Stimulated activated CD4-positive, alpha-beta T cell treated with anti-CD3 and anti-CD28 coated beads, TNF-alpha, amount 100 ng/mL, for 4 hours (primary cell): ENCODE measurements at places on chromosomes 3 and 15.

GRCh38 chr15:92161039-92161670 lies 232.5 kb upstream of the ST8SIA2 start:
- DNase-seq: no peak

- DNase-seq: no peak
Observed at GRCh38 chr3:156218353-156218744, 98.0 kb downstream of the KCNAB1 start.

GRCh38 chr3:156793400-156793799 lies 32.8 kb upstream of the LEKR1 start:
- no peak for DNase-seq

DNA sequence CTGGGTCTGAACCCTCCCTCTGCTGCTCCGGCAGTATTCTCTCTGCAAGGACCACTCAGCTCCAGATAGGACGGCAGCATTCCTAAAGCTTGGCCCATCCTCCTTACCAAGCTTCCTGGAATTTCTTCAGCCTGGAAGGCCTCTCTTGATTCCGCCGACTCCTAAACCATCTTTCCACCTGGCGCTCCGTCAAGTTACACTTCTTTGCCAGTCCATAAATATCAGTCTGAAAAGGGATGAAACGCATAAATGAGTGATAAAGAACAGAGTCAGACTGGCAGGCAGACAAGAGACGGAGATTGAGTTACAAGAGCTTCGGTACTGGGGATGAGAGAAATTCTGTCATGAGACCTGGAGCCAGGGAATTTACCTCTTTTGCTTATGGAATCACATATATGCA lies 44.3 kb downstream of the CERS3 start:
- DNase-seq: no peak

DNA sequence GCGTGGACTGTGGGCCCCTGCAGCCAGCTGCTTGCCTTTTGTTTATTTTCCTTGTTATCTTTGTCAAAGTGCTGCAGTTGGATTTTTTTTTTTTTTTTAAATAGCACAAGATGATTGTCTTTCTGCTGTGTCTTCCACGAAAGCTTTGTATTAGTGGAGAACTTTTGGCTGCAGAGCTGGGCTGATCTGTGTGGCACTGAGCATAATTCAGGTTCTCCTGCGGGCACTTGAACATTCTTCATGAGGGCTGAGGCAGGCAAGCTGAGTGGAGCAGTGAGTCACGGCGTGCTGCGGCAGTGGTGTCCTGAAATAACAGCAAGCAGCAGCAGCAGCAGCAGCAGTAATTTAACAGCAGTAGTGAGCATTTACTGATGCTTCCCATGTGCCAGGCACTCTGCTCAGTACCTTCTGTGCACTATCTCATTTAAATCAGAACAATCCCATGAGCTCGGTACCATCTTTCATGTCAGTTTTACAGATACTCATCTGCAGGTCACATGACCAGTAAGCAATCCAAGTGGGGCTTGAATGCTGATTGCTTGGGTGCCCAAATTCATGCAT lies 45.8 kb downstream of the MITF start:
- DNase-seq: no peak

DNA sequence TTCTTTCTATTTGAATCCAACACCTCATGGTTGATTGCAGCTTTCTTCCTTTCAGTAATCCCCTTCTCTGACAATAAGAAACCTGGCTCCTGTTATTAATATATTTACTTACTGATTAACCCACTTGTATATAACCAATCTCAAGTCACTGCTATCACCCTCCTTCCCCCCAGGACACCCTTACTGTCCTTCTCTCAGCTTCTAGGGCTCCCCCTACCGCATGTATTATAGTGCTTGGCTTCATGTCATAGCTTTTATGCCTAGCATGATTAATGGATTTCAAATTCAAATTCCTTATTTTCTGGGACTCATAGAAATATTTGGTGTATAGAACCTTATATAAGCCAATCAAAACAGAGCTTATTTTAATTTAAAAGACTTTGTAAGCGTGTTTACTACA lies 75.7 kb upstream of the BNIP2 start:
- no peak for DNase-seq

DNA sequence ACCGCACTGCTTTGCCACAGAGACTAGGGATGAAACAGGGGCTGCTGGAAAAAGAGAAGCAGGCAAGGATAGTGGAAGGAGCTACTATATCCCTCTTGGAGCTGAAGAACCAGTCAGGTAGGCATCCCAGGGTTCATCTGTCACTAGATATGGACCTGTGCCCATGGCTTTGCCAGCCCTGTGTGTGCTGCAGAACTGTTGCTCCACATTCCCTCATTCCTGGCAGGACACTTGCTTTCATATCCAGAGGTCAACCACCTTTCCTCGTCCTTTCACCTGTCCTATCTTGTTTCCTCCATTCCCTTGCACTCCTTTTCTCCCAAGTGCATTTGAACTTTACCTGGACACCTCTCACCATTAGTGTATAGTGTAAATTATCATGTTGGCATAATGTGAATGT lies 12.0 kb downstream of the SNRK start:
- no peak for DNase-seq

DNA sequence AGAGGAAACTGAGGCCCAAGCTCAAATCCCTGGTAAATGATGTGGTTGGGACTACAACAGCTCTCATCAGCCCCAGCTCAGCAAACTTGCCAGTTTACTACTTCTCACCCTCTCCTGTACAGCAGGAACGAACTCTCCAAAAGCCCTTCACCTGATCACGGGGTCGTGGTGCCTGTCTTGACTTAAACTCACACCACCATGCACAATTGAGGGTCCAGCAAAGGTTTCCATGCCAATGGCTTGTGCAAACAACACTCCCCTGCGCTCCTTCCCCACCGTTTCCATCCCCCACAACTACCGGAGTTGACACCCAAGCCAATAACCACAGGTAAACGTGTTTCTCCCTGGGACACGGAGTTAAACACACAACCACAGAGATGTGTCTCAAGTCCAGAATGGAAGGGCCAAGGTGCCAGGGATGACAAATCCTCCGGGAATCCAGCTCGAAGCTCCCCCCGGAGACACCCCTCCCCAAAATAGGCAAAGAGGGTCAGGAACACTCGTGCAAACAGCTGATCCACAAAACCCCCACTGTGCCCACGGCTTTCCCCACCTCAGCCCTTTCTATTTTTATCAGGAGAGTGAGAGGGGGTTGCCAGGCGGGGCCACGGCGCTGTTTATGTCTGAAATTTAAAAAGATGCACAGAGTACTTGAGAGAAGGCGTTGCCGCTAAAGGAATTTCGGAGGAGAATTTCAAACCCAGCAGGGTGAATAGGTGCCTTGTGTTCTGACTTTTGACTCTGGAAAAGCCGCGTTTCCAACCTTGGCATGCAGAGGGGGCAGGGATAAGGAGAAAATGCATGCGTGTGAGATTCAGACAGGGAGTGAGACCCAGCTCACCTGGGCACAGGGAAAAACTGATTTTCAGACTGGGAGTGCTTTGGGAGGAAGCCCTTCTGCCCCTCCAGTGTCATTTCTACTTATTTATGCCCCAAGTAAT lies 10.6 kb upstream of the ACAN start:
- DNase-seq: no peak

GRCh38 chr15:72284781-72285180 lies 12.4 kb upstream of the PARP6 start:
- no peak for DNase-seq

DNA sequence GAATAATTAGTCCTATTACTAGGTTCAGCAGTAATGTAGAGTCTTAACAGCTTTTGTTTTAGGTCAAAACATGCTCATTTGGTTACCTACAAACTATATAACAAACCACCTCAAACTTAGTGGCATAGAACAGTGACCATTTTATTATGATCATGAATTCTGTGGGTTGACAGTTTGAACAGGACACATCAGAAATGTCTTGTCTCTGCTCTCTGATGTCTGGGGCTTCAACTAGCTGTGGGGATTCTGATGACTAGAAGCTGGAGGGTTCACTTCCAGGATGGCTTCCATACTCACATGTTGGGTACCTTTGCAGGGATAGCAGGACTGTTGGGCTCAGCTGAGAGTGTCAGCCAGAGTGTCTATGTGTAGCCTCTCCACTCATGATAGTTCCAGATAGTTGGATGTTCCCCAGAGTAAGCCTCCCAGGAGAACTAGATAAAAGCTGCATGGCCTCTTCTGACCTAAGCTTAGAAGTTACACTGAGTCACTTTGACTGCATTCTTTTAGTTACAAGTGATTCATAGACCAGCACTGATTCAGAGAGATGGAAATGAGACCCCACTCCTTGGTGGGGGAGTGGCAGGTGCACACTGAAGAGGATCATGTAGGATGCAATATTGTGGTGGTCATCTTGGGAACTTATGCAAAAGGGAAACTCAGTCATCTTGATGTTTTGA lies 32.6 kb downstream of the PLCL2 start:
- no peak for DNase-seq

DNA sequence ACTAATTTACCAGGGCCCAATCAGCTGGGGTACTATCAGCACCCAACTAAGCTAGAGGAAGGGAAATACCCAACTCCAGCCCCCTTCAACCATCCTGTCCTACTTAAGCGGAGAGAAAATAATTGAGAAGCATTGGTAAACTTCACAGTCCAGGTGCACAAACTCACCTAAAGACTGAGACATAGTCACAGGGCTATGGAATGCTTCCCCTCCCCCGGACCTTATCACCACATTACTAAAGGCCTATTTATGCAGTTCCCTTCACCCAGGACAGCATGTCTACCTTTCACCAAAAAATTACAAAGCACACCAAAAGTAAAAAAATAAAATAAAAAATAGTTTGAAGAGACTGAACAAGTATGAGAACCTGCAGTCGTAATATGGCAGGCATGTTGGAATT lies 47.9 kb downstream of the HOMER2 start:
- no peak for DNase-seq

- no peak for DNase-seq
Observed at GRCh38 chr3:28136607-28137216, 104.7 kb upstream of the CMC1 start.

DNA sequence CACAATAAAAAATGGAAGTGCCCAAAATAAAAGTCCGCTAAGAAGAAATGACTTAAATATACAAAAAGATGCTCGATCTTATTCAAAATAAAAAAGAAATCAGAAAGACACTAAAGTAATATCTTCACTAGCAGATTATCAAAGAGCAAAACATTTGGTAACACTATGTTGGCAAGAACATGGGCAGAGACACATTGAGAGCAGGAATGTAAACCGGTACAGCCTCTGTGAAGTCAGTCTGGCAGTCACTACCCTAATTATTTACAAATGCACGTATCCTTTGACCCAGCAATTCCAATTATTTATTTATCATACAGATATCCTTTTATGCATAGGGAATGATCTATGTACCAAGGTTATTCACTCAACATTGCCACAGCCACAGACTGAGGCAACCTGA lies 34.5 kb downstream of the TBL1XR1 start:
- no peak for DNase-seq

DNA sequence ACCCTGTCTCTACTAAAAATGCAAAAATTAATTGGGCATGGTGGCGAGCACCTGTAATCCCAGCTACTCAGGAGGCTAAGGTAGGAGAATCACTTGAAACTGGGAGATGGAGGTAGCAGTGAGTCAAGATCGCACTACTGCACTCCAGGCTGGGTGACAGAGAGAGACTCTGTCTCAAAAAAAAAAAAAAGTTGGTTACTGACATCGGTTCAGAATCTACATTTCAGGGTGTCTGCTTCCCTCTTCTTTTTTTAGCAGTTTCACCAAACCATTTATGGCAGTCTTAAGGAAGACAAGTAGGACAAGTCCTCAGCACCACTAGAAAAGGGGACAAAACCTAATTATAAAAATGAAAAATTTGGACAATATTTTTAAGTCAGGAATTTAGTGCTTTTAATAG lies 3.3 kb upstream of the USP4 start:
- no peak for DNase-seq

GRCh38 chr15:63094495-63094931 lies 27.1 kb upstream of the LACTB start:
- DNase-seq: no peak

DNA sequence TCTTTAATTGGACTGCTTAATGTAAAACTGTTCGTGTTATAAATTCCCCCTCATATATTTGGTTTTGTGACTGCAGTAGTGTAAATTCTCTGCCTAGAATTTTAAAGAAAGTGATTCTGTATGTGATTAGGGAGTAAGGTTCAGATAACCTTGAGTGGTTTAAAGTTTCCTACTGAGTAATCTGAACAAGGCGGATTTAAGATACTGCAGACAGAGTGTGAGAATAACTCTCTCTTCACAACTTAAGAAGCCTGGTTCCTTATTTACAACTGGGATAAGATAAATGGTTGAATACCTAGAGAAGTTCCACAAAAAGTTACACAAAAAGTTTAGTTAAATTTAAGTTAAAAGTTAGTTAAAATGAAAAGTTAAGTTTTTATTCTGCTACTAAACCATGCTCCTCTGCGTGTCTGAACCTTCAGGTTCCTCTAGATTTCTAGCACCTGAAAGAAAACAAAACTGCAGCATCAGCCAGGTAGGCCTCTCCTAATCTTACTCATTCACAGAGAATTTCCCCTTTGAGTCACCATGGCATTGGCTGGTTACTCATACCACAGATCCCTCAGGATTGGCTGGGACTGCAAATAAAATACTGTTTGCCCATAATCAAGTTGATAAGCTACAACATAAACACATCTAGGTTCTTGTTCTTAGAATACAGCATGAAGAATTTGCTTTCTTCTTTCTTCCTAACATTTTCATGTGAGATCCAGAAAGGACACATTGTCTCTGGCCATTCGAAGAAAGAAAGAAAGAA lies at the start of gene ARL14:
TSS of gene ARL14 (plus strand) at position 614 of the 757 bp plus-strand sequence. CDS start 187 bp downstream, outside the sequence.
- no peak for DNase-seq

- DNase-seq: no peak
Observed at GRCh38 chr15:40310001-40310959, 2.5 kb upstream of the PLCB2 start.

DNA sequence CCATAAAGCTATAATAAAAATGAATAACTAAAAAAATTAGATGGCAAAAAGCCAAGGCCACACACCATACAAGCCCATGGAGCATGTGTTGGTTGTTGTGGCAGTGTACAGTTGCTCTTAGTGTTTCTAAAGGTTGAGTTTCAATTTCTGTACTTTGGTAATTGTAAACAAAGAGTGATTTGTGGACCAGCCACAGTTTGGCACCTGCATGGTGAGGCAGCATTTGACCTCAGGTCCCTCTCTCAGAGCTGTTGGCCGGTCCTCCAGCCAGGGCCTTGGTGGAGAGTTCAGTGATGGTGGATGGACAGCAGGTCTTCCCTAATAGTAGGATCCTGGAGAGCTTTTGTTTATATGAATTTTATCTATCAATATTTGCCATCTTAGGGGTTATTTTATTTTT lies 5.6 kb downstream of the ACAD9 start:
- DNase-seq: no peak

DNA sequence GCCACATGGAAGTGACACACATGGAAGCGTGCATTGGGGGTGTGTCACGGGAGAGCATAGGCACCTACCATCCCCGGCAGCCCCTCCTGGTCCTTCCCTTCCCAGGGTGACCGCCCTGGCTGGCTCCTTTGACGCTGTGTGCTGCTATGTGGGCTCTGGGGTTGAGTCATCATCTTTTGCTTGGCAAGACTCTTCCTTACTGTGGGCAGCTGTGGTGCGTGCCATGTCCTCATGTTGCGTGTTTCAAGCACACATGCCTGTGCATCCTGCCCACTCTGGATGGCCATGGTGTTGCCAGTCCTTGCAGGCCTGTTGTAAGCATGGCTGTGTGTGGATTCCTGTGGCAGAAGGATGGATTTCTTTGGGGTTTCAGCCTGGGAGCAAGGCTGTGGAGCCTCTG lies 14.0 kb downstream of the PLXNA1 start:
- DNase-seq: no peak
